ENCODE measurements at places on chromosomes 5 and 9. TPM values are rescaled to one million over a fixed set of nuclear protein-coding genes. Genes with fewer than 3 reads are reported as not detected.

Gene SNCAIP
- polyA plus RNA-seq, result 1.2 TPM

Gene PCDHGC4
- 1.3 TPM for polyA plus RNA-seq

Gene FOXD4
- polyA plus RNA-seq, result 0.14 TPM

Gene TAF11L10
- not detected for polyA plus RNA-seq

Gene TICAM2
- polyA plus RNA-seq, result 1.5 TPM

Gene CCL21
- polyA plus RNA-seq, result 2.7 TPM

Gene RNF183
- polyA plus RNA-seq, result not detected

Gene PTRH1
- polyA plus RNA-seq, result 16.3 TPM

Gene LHFPL2
- 5.6 TPM for polyA plus RNA-seq

Measured in right cardiac atrium (tissue), 5 donors.